ENCODE measurements at places on chromosomes 6 and 20.
A peak's percentile ranks its signal among the peaks of the same experiment; 100 is the strongest.

GRCh38 chr6:166928644-166929541 lies 27.5 kb downstream of the RNASET2 start:
- no peak for DNase-seq

- no peak for DNase-seq
These were observed 112.0 kb upstream of the MTHFD1L start for GRCh38 chr6:150753371-150754064.

GRCh38 chr20:47508278-47508677 lies 6.6 kb downstream of the NCOA3 start:
- DNase-seq = no peak

- DNase-seq = peak; percentile 85
These were observed 649.1 kb upstream of the GJE1 start for GRCh38 chr6:141483598-141484061.

GRCh38 chr20:5020760-5021159 lies 19.4 kb upstream of the SLC23A2 start:
- DNase-seq = no peak
